ENCODE measurements at places on chromosomes 2 and 18.

DNA sequence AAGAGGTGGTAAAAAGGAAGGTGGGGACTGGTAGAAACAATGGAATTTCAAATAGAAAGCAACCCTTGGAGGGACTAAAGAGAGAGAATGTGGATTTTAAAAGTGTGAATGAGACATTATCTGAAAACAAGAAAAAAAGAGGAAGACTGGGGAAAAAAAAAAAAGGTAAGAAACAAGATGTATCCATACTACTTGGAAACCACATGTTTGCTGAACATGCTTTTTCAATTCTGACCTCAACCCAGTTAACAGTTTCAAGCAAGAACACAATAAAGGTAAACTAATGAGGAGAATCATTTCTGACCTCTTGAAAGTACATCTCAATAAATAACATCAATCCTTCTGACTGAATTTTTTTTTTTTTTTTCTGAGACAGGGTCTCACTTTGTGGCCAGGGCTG lies 2.6 kb downstream of the FARSB start:
- no peak for DNase-seq

DNA sequence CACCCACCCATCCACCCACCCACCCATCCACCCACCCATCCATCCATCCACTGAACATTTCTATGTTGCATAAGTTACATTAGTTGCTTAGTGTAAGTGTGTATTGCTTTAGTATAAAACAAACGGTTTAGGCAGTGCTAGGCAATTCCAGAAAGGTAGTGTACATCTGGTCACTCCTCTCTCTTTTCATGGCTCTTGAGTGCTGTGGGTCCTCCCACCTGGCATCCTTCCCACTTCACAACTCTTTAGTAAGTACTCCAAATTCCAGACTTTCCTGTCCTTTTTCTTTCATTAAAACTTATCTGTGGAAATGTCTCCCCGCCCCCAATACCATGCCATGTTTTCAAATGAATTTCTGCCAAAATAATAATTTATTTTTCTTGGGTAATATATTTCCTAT lies 122.5 kb downstream of the PLEKHM3 start:
- DNase-seq, result no peak

- no peak for DNase-seq
Observed at GRCh38 chr2:62593825-62594224, 87.8 kb upstream of the TMEM17 start.

DNA sequence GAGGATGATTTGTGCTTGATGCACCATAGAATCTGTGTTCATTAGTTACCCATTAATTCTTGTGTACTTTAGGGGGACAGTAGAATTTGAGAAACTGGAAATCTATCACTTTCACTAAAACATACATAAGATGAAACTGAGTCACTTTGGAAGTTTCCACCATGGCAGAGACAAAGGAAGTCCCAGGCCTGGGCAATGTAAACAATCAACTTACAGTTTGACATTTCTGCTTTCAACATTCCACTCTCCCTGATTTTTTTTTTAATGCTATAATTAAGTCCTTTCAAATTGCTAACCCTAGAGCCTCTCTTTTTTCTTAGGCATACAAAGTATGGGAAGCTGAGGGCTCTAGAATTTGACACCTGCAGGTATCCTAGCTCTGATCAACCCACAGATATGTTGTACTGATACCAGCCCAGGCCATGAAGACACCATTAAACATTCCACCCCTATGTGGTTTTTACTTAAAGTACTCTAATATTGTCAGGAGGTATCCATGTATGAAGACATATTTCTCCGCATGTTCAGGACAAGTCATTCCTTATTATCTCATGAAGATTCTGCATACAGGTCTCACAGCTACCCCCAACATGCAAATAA lies 88.5 kb upstream of the GLS start:
- DNase-seq, result no peak

- no peak for DNase-seq
Observed at GRCh38 chr2:238507836-238508235, 81.1 kb downstream of the ASB1 start.

DNA sequence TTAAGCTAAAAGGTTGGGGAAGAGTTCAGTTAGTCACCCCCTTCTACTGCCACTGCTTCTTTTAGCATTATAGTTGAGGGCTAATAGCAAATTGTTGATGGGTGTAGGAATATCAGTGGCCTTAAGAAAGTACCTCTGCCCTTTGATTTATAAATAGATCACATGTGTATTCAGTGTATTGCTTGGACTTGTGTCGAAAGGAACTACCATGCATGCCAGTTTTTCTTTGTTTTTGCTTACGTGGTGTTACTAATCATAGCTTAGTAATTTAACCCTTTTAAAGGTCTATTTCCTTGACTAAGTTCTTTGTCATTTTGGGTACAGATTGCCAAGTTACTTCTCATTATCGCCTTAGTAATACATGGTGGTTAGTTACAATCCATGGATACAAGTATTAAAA lies 85.6 kb downstream of the MIB1 start:
- DNase-seq, result no peak

DNA sequence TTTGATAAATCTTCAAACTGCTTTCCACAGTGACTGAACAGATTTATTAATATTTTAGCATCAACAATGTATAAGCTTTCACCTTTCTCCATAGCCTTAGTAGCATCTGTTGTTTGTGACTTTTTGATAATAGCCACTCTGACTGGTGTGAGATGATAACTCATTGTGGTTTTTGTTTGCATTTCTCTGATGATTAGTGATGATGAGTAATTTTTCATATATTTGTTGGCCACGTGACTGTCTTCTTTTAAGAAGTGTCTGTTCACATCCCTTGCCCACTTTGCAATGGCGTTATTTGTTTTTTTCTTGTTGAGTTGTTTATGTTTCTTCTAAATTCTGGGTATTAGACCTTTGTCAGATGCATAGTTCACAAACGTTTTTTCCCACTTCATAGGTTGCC lies 952.9 kb downstream of the TRIB2 start:
- no peak for DNase-seq

GRCh38 chr2:238505892-238506280 lies 79.2 kb downstream of the ASB1 start:
- no peak for DNase-seq

GRCh38 chr18:79750980-79751571 lies 46.7 kb upstream of the KCNG2 start:
- DNase-seq, result no peak

Data from stimulated activated CD4-positive, alpha-beta T cell treated with anti-CD3 and anti-CD28 coated beads, Interleukin-1b, Interleukin-23, amount 100 ng/mL, for 1 hour (primary cell).